ENCODE measurements at places on chromosomes 16 and 17. TPM values are rescaled to one million over a fixed set of nuclear protein-coding genes. Genes with fewer than 3 reads are reported as not detected.

DNA sequence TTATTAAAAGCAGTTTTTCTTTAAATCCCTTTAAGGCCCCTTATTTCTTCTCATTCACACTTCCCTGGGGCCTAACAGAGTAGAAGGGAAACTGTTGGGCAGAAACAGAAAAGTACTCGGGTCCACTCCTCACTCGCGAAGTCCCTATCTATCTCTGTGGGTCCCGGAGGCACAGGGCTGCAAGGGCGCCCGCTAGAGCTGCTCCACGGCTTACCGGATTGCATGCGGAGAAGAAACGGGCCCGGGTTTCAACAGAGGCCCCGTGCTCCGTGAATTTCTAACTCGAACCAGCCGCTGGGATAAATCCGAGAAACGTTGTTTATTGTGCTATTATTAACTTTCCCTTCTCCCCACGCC lies 4.3 kb downstream of the CBLN1 start:
- DNase-seq, result peak; percentile 35

Gene GLG1
- 58.8 TPM for polyA plus RNA-seq

DNA sequence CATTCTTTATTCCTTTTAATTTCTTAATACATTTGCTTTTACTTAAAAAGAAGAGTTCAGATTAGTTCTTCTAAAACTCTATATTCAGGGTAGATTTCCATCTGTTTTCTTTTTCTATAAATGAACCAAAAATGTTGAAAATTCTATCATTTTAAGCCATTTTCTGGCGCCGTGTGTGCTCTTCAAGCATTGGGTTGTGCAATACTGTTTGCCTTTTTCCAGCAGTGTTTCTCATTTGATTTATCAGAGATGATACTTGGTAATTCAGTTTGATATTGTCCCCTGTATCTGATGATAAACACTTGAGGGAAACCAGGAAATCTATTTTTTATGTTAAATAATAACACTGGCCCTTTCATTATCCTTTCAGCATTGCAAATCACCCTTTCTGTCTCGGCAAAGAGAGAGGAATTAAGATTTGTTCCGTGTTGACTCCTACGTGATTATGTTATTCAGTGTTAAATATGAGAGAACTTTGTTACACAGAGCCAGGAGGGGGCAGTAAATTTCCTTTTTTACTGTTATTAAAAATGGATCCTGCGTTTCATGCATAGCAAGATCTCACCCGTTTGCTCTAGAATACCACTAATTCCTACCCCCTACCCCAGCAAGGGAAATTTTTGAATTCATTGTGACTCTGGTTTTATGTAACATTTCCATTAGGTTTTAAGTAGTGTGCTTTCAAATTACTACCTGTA lies 606.9 kb upstream of the RBFOX1 start:
- DNase-seq, result peak; percentile 23

Gene PRAC1
- polyA plus RNA-seq, result 0.70 TPM

DNA sequence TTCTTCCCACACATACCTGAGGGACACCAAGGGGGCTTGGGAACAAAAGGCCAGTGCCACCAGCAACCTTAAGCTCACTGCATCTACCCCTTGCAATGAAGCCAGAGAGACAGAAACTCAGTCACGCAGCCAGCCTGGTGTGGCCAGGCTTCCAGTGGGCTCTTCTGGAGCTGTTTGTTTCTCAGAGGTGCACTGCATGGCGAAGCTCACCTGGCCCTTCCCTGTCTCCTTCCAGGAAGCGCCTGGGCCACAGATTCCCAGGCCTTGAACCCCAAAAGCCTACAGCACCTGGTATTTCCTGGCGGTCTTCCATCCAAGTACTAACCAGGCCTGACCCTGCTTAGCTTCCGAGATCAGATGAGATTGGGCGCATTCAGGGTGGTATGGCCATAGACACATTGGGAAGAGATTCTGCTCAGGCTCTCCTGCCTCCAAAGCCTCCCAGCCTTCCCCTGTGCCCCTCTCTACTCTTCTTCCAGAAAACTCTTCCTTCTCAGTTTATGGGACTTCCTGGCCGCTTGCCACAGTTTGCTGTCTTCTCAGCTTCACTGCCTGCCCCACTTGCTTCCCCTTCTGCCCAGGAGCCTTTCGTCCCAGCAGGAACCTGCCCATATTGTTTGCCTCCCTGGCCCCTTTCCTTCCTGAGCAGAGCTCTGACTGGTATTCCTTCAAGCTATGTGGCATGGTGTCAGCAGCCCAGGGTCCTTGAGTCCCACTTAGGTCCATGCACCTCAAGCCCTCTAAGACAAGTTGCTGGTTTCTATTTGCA lies 1.6 kb downstream of the CISD3 start:
- DNase-seq, result no peak

DNA sequence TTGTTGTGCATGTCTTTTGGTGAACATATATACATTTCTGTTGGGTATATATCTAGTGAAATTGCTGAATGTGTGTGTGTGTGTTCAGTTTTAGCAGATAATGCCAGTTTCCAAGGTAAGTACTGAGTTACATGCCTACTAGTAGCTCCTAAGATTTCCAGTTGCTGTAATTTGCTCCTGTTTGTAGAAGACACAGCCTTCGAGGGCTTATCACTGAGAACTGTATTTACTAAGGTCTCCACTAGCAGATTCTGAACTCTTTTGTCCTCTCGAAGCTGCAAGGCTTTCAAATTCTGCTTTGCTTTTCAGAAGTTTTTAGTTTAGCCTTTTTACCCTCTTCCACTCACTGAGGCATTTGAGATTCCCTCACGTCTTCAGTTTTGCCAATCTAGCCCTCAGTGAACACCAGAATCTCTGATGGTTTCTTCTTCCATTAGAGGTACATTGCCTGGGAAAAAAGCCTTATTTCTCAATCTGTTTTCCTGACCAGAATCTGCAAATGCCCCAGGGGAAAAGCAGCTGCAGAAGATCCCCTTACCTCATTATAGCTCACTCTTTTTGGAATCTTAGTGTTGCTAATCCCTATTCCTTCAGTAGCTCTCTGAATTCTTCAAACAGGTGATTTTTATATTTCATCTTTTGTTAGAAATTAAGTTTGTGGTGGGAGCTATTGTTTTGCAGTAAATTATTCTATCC lies 52.9 kb downstream of the NF1 start:
- no peak for DNase-seq

- no peak for DNase-seq
Measured at GRCh38 chr16:49674351-49674851, 181.5 kb downstream of the ZNF423 start.

GRCh38 chr17:57605675-57606105 lies 139.4 kb downstream of the CCDC182 start:
- no peak for DNase-seq

Gene ZNF597
- 1.2 TPM for polyA plus RNA-seq

Gene PLD6
- polyA plus RNA-seq, result not detected

- no peak for DNase-seq
Measured at GRCh38 chr17:77382966-77383612, 242.3 kb downstream of the SEC14L1 start.

GRCh38 chr16:1524366-1524765 lies 9.1 kb upstream of the TMEM204 start:
- DNase-seq, result no peak

Gene SLC35G6
- not detected for polyA plus RNA-seq

- DNase-seq, result peak; percentile 26
Measured at GRCh38 chr16:25481636-25482035, 210.1 kb upstream of the HS3ST4 start.

DNA sequence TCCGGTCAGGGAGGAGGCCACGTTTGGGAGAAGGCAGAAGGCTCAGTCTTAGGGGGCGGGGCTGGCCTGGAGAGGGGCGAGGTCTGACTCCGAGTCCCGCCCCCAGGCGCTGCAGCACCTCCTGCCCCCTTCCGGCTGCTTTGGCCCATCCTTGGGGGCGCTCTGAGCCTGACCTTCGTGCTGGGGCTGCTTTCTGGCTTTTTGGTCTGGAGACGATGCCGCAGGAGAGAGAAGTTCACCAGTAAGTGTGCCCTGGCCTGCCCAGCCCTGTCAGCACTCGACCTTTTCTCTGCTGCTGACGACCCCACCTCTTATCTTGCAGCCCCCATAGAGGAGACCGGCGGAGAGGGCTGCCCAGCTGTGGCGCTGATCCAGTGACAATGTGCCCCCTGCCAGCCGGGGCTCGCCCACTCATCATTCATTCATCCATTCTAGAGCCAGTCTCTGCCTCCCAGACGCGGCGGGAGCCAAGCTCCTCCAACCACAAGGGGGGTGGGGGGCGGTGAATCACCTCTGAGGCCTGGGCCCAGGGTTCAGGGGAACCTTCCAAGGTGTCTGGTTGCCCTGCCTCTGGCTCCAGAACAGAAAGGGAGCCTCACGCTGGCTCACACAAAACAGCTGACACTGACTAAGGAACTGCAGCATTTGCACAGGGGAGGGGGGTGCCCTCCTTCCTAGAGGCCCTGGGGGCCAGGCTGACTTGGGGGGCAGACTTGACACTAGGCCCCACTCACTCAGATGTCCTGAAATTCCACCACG lies 1.5 kb downstream of the TNFRSF12A start:
- DNase-seq, result peak; percentile 97

DNA sequence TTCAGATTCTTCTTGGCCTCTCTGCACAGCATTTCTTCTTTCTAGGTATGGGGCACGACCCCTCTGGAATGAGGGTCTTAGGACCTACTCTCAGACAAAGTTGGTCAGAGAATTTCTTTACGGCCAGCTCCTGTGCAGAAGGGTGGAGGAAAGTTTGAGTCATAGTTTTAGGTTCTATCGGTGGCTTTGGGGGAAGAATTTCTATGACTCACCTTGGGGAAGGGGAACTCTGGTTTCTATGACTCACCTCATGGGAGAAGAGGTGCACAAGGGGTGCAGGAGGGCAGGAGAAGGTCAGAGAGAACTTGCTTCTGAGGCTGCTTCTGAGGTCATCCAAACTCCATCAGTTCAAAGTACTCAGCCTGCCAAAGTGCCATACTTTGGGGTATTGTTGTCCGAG lies 2.5 kb upstream of the ABCC12 start:
- DNase-seq, result no peak

- DNase-seq, result no peak
Measured at GRCh38 chr16:27725236-27726000, 175.5 kb downstream of the KATNIP start.

Gene USP43
- 5.7 TPM for polyA plus RNA-seq

Gene DNAJA2
- 79.2 TPM for polyA plus RNA-seq

Gene TBC1D3B
- 0.80 TPM for polyA plus RNA-seq

GRCh38 chr17:30222721-30223175 lies 12.7 kb downstream of the SLC6A4 start:
- no peak for DNase-seq

- DNase-seq, result no peak
Measured at GRCh38 chr16:11038777-11039176, 94.4 kb downstream of the CLEC16A start.

- DNase-seq, result no peak
Measured at GRCh38 chr17:27306276-27306835, 12.4 kb downstream of the WSB1 start.

DNA sequence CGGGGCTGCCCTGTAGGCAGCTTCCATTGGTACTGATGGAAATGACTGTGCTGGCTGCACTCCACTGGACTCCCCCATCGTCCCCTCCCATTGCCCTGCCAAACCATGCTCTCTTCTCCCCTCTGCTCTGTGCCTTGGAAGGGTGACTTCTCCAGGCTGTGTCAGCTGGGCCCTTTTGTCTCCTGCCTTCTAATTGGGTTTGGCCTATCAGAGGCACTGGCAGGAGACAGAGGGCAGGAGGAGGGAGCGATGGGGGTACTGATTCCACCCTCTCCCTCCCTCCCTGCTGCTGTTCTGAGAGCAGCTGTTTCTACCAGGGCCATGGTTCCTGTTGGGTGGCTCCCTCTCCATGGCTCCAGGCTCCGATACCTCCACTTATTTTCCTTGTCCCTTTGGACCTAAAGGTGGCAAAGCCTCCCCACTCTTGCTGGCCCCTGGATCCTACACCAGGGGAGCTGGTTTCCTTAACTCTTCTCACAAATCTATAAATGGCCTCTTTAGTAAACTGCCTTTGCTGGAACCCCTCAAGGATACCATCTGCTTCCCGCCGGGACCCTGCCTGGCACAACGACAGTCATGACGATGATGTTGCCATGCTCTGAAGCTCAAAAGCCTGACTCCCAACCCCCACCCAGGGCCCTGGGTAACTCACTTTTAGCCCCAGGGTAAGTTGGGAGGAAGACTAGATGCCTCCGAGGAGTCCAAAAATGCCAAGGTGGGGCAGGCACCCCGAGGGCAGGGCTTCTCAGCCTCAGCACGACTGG lies 123.8 kb upstream of the RPL38 start:
- no peak for DNase-seq

Gene PRAC2
- not detected for polyA plus RNA-seq

Gene CMTM2
- polyA plus RNA-seq, result not detected

Gene FLYWCH1
- 7.5 TPM for polyA plus RNA-seq
